ENCODE measurements at places on chromosomes 11 and 22.

- DNase-seq, result no peak
Observed at GRCh38 chr11:6194065-6194581, 4.9 kb upstream of the OR52W1 start.

DNA sequence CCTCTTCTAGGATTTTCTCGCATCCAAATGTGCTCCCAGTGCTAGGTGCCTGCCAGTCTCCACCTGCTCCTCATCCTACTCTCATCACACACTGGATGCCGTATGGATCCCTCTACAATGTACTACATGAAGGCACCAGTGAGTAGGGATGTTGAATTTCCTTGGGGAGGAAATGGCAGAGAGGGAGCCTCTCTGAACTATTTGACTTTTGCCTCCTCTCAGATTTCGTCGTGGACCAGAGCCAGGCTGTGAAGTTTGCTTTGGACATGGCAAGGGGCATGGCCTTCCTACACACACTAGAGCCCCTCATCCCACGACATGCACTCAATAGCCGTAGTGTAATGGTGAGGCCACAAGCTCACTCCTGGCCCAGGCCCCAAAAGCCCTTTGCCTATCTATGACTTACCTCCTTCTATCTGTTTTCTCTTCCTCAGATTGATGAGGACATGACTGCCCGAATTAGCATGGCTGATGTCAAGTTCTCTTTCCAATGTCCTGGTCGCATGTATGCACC, 2.5 kb downstream of the TAF10 start:
- no peak for DNase-seq

- DNase-seq, result no peak
Observed at GRCh38 chr11:6319001-6319703, 1.1 kb downstream of the CAVIN3 start.

DNA sequence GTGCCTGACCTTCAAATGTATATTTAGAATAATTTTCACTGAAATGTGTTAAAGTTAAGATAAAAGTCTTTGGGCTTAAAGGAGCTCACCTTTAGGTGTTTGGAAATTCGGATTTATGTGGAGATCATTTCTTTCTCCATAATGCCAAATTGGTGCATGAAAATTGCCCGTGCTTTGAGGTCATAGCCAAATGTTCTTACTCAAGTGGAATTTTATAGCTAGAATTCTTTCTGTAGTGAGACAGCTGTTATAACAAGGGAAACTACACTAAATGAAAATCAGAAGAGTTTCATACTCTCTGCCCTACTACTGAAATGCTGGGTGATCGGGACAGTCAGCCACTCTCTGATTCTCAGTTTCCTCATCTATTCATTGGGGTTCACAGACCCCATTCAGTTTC, 89.5 kb upstream of the DBX1 start:
- DNase-seq, result no peak

- DNase-seq, result no peak
Observed at GRCh38 chr22:49521787-49522224, 305.9 kb downstream of the BRD1 start.

DNA sequence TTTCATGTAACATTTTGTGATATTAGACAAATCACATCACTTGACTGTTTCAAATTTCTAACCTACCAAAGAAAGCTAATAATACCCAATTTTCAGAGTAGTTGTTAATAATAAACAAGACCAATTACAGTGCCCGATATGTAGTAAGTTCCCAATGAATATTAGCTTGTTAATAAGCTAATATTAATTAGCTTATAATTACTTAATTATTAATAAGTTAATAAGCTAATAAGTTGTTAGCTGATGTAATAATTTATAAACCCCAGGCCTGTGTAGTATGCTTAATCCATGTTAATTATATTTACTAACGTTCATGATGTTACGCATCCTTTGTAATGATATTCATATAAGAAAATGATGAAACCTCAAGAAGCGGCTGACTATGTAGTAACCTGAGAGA, 643.8 kb upstream of the KIRREL3 start:
- no peak for DNase-seq

DNA sequence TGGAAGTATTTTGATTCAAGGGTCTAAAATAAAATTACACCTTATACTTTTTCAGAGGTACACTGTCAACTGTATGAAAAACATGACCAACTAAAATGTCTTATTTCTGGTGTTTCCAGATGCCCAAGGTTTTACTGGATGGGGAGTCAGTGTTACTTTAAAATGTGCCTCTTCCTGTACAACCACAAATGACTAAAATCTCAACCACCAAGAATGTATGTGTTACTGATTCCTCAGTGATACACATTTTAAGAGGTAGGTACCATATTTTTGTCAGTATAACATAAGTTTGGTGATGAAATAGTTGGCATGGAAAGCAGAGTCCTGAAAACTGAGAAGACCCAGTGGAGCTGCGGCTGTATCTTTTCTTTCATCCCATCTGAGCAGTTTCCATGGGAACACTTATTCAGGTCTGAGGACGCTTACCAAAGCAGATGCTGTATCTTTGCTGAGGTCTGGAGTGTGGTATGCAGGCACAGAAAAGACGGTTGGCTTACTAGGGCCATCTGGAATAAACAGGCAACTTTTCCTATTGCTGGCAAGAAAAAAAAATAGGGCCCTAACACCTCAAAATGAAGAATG, 21.2 kb upstream of the TP53AIP1 start:
- DNase-seq, result no peak

GRCh38 chr22:19526702-19527111, 2.5 kb upstream of the CLDN5 start:
- DNase-seq, result no peak

- DNase-seq, result no peak
Observed at GRCh38 chr11:87575088-87575487, 537.4 kb downstream of the TMEM135 start.
